ENCODE measurements at places on chromosomes 16 and 17. TPM values are rescaled to one million over a fixed set of nuclear protein-coding genes. Genes with fewer than 3 reads are reported as not detected.

DNA sequence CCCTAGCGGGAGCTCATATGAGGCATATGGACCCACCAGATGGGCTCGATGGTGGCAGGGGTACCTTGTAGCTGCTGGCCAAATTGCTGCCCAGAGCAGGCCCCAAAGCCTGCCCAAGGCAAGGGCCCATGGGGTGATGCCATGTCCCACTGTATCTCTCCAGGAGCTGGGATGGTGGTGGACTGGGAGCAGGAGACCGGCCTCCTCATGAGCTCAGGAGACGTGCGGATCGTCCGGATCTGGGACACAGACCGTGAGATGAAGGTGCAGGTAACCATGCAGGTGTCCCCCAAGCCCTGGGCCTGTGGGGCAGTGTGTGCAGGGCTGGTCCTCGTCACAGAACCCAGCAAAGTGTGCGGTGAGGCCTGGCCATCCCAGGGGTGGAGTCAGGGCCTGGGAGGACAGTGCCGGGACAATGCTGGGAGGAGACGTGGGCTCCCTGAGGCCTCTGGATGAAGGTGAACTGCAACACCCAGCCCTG lies 34.1 kb upstream of the CHMP6 start:
- DNase-seq = no peak

- no peak for DNase-seq
Observed at GRCh38 chr17:7575481-7575883, 4.0 kb upstream of the CD68 start.

DNA sequence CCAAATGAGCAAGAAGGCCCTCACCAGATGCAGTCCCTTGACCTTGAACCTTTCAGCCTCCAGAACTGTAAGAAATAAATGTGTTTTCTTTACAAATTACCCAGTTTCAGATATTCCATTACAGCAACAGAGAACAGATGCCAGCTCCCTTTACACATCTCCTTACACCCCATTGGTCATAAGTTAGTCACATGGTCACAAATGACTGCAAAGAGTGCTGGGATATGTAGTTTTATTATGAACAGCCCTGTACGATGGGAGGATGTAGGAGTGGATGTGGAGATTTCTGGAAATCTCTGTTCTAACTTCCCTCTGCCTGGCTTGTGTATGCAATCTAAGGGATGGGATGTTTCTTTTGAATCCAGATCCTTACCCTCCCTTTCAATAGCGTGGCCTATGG lies 13.3 kb upstream of the RPL38 start:
- no peak for DNase-seq

GRCh38 chr17:59357929-59358328 lies 26.5 kb downstream of the YPEL2 start:
- DNase-seq = no peak

GRCh38 chr16:48188449-48189102 lies 32.8 kb upstream of the ABCC12 start:
- no peak for DNase-seq

- DNase-seq = no peak
Observed at GRCh38 chr16:11677959-11678881, 10.0 kb downstream of the SNN start.

- peak; percentile 78 for DNase-seq
Observed at GRCh38 chr17:68456339-68457167, 743 bp downstream of the WIPI1 start.

SPAG5 gene
- 0.57 TPM for total RNA-seq
